ENCODE measurements at places on chromosomes 3 and 15. TPM values are rescaled to one million over a fixed set of nuclear protein-coding genes. Genes with fewer than 3 reads are reported as not detected.

POC1A gene
- total RNA-seq = 0.91 TPM

FAM107A gene
- total RNA-seq = not detected

CX3CR1 gene
- total RNA-seq = 1.9 TPM

CA12 gene
- not detected for total RNA-seq

GTPBP8 gene
- total RNA-seq = 21.9 TPM

DENND4A gene
- total RNA-seq = 57.1 TPM

GREM1 gene
- total RNA-seq = not detected

DLEC1 gene
- 9.0 TPM for total RNA-seq

SLCO3A1 gene
- total RNA-seq = 52.2 TPM

EPHB3 gene
- 0.55 TPM for total RNA-seq

GOLGA8J gene
- total RNA-seq = not detected

GUCA1C gene
- not detected for total RNA-seq

TGM4 gene
- total RNA-seq = not detected

NECTIN3 gene
- total RNA-seq = 8.4 TPM

GRAMD1C gene
- 1.1 TPM for total RNA-seq

WDR82 gene
- 119 TPM for total RNA-seq

CCK gene
- not detected for total RNA-seq

TP63 gene
- total RNA-seq = not detected

CCNB2 gene
- total RNA-seq = 1.1 TPM

ADGRG7 gene
- not detected for total RNA-seq

LRRIQ4 gene
- total RNA-seq = not detected

KIF15 gene
- 0.43 TPM for total RNA-seq

POLQ gene
- 0.47 TPM for total RNA-seq

COMMD2 gene
- 29.5 TPM for total RNA-seq

CPLX3 gene
- not detected for total RNA-seq

RTP2 gene
- total RNA-seq = not detected

CD276 gene
- total RNA-seq = 0.76 TPM

ZNF662 gene
- 8.8 TPM for total RNA-seq

A4GNT gene
- not detected for total RNA-seq

LMAN1L gene
- 0.43 TPM for total RNA-seq

RTF1 gene
- total RNA-seq = 36.8 TPM

GOLGA6C gene
- total RNA-seq = not detected

IL17RD gene
- 0.05 TPM for total RNA-seq

TOP2B gene
- 133 TPM for total RNA-seq

CAMP gene
- not detected for total RNA-seq

GABRR3 gene
- not detected for total RNA-seq

GASK1A gene
- total RNA-seq = not detected

ARPC4 gene
- 144 TPM for total RNA-seq

FGD5 gene
- total RNA-seq = 0.53 TPM

COL8A1 gene
- 0.16 TPM for total RNA-seq

TNFAIP8L3 gene
- not detected for total RNA-seq

DISP2 gene
- total RNA-seq = 1.4 TPM

ARGFX gene
- not detected for total RNA-seq

ABTB1 gene
- 111 TPM for total RNA-seq

CFAP100 gene
- total RNA-seq = not detected

FANCD2OS gene
- total RNA-seq = not detected

FBXL22 gene
- 1.5 TPM for total RNA-seq

ST3GAL6 gene
- not detected for total RNA-seq

RHOV gene
- total RNA-seq = not detected

CISH gene
- 46.5 TPM for total RNA-seq

RETNLB gene
- total RNA-seq = 0.50 TPM

NR2E3 gene
- total RNA-seq = not detected

HSPBAP1 gene
- 22.9 TPM for total RNA-seq

BFSP2 gene
- not detected for total RNA-seq

SPATA12 gene
- not detected for total RNA-seq

QTRT2 gene
- 30.3 TPM for total RNA-seq

BNC1 gene
- not detected for total RNA-seq

C3orf49 gene
- total RNA-seq = not detected

All from T-cell (primary cell).